Progenitor cell of endocrine pancreas (in vitro differentiated cells): ENCODE measurements at places on chromosomes 7 and 10. TPM values are rescaled to one million over a fixed set of nuclear protein-coding genes. Genes with fewer than 3 reads are reported as not detected.

Gene EIF5AL1
- 0.11 and 0.12 TPM in 2 replicates for total RNA-seq

DNA sequence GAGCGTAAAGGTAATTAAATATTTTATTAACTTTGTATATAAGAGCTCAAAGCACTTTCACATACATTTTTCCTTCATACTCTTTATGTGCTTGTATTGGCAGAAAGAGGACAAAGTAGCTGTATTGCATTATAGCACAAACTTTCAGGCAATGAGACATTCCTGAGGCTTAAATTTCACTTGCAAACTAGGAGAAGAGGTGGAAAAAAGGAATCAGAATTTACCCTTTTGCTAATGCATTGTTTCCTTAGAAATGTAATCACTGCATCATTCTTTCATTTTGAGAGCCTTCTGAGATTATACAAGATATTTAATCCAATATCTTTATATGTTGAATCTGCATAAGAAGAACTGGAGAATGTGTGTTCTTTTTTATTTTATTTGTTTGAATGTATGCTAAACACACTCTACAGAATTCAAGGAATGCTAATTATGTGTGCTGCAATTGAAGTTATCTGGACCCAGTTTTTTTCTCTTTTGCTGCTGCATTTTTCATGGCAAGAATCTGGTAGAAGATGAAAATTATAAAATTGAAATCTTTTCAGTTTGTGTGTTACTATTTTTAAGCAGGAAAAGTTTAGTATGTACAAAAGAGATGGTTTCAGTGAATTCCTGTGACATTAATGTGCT lies 185.1 kb downstream of the NXPH1 start:
- H3K4me1 ChIP-seq = peaks cover 13% of the 10 kb centered on the region
- H3K27me3 ChIP-seq = no peaks in the 10 kb centered on the region
- H3K4me3 ChIP-seq = no peak overlapping the region
- no peaks in the 10 kb centered on the region for H3K36me3 ChIP-seq
- H3K27ac ChIP-seq = no peak overlapping the region

Gene ZP3
- not detected in 2 replicates for total RNA-seq

DNA sequence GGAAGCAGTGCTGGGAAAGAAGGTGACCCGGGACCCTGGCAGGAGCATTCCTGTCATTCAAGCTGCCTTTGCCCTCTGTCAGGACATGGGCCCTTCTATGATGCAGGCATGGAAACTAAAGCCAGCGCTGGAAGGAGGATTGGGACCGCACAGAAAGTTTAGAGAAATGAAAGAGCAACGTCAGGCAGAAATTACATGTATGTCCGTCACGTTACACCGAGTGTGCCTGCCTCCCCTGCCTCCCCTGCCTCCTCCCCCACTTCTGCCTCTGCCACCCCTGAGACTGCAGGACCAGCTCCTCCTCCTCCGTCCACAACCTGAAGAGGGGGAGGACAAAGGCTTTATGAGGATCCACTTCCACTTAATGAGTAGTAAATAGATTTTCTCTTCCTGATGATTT lies 13.9 kb upstream of the PWWP2B start:
- H3K27me3 ChIP-seq = peaks cover 5% of the 10 kb centered on the region
- H3K4me3 ChIP-seq = no peak overlapping the region
- H3K4me1 ChIP-seq = peaks cover 3% of the 10 kb centered on the region

- no peak for DNase-seq
- H3K36me3 ChIP-seq = no peaks in the 10 kb centered on the region
- peaks cover 8% of the 10 kb centered on the region for H3K27me3 ChIP-seq
- H3K4me3 ChIP-seq = no peak overlapping the region
- H3K4me1 ChIP-seq = peaks cover 8% of the 10 kb centered on the region
These were observed 48.4 kb upstream of the HABP2 start for GRCh38 chr10:113504423-113504822.

DNA sequence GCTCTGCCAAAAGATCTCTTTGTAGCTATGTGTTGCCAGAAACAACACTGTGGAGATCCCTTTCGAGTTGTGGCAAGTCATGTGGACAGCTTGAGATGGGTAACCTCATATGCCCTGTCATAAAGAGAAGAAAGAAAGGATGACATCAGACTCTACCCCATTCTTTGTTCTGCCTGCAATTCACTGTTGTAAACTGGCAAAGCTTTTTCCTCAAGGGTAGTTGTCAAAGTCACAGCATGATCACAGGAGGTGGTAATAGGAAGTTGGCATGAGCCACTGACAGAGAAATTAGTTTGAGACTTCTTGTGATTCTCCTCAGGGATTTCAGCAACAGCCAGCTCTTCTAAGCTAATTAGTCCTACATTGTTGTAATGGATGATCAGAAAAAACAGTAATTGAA lies 19.4 kb upstream of the MINDY3 start:
- H3K4me1 ChIP-seq = peaks cover 5% of the 10 kb centered on the region
- no peaks in the 10 kb centered on the region for H3K27me3 ChIP-seq
- no peaks in the 10 kb centered on the region for H3K36me3 ChIP-seq
- H3K27ac ChIP-seq = no peak overlapping the region

Gene ATP6V0A4
- 0.50 and 0.89 TPM in 2 replicates for total RNA-seq

DNA sequence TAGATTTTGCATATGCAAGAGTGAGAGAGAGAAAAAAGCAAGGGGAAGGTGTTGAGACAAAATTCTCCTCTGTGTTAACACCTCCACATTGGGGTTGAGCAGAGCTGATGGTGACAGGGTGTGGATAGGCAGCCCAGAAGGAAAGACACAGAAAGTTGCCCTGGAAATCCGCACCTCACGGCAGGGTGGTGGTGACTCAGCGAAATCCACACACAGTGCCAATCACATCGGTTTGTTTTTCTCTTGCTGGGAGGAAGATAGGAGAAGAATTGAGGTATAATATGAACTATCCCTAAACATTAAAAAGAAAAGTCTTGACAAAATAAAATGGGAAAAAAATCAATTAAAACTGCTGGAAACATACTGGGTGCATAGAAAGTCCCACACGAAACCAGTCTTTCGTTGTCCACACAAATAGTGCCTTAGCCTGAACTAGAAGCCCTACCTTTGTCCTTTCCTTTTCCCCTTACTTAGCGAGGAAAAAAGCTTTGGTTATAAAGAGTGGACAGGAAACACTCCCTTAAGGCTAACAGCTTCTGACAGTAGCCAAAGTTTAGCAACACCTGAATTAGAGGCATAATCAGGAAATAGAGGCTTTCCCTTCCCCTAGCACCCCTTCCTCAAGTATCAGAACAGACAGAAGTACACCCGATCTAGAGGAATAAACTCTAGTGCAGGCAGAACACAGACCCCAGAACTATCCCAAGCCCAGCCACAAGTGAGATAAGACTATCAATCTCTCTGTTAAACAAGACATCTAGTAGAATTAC lies 39.2 kb upstream of the DNAJC1 start:
- no peaks in the 10 kb centered on the region for H3K36me3 ChIP-seq
- H3K27ac ChIP-seq = peak overlapping the region; percentile 84
- DNase-seq = no peak
- no peaks in the 10 kb centered on the region for H3K27me3 ChIP-seq

Gene ZNF727
- not detected in 2 replicates for total RNA-seq

GRCh38 chr10:122474131-122474818 lies 12.9 kb downstream of the HTRA1 start:
- no peak overlapping the region for H3K4me3 ChIP-seq
- H3K27me3 ChIP-seq = peaks cover 31% of the 10 kb centered on the region
- H3K4me1 ChIP-seq = peaks cover 15% of the 10 kb centered on the region
- H3K27ac ChIP-seq = peak overlapping the region; percentile 80
- no peaks in the 10 kb centered on the region for H3K36me3 ChIP-seq

DNA sequence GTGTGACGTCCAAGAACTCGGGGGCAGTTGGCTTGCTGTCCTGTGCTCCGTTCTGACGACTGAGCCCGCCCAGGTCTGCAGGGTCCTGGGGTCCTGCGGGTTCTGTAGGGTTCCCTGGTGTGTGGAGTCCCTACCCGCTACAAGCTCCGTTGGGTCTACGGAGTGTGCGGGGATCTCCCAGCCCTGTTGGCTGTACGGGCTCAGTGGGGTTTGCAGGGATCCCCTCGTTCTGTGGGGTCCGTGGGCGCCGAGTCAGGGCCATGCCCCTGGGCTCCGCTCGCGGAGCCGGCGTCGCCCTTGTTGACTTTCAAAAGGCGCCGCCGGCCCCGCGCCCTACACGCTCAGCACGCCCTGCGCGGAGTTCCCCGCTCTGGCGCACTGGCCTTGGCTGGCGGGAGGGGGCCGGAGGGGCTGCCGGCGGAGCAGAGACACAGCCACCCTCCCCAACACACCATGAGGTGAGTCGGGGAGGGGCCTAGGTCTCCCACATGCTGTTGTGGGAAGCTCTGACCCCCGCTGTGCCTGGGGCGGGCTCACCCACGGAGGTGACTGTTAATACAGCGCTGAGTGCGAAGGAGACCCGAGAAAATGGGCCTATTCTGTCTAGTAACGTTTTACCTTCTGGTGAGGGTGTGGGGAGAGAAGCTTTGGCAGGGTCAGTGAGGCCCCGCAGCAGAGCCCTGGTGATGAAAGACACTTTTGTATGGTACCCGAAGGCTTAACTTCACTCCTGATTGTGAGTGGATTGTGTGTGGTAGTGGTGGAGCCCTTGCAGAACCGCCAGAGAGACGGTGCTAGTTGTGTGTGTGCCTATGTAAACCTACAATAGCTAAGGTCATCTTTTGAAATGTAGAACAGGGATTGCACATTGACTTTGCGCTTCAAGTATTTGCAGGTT lies 8.1 kb downstream of the TASOR2 start:
- peak; percentile 45 for DNase-seq
- H3K4me3 ChIP-seq = peak overlapping the region; percentile 52
- peaks cover 34% of the 10 kb centered on the region for H3K4me1 ChIP-seq
- H3K27ac ChIP-seq = peak overlapping the region; percentile 92

Gene AEBP1
- total RNA-seq = 52.2 and 57.5 TPM in 2 replicates

GRCh38 chr7:1164436-1164835 lies 4.4 kb upstream of the ZFAND2A start:
- H3K4me3 ChIP-seq = no peak overlapping the region
- H3K4me1 ChIP-seq = peaks cover 6% of the 10 kb centered on the region
- DNase-seq = no peak
- H3K36me3 ChIP-seq = no peaks in the 10 kb centered on the region
- peaks cover 1% of the 10 kb centered on the region for H3K27me3 ChIP-seq

- H3K27me3 ChIP-seq = no peaks in the 10 kb centered on the region
- DNase-seq = no peak
- H3K4me1 ChIP-seq = peaks cover 57% of the 10 kb centered on the region
- peaks cover 21% of the 10 kb centered on the region for H3K36me3 ChIP-seq
- peak overlapping the region; percentile 96 for H3K27ac ChIP-seq
These were observed 26.5 kb downstream of the RNF32 start for GRCh38 chr7:156667110-156667426.

Gene CYP3A4
- not detected in 2 replicates for total RNA-seq

GRCh38 chr10:92880233-92880861 lies 32.0 kb downstream of the EXOC6 start:
- no peak overlapping the region for H3K4me3 ChIP-seq
- H3K27ac ChIP-seq = no peak overlapping the region
- no peak for DNase-seq
- H3K36me3 ChIP-seq = no peaks in the 10 kb centered on the region
- H3K4me1 ChIP-seq = peaks cover 5% of the 10 kb centered on the region

- H3K27ac ChIP-seq = no peak overlapping the region
- peaks cover 2% of the 10 kb centered on the region for H3K4me1 ChIP-seq
- no peaks in the 10 kb centered on the region for H3K36me3 ChIP-seq
- H3K27me3 ChIP-seq = peaks cover 8% of the 10 kb centered on the region
- H3K4me3 ChIP-seq = no peak overlapping the region
These were observed 218.2 kb upstream of the KMT2E start for GRCh38 chr7:104795616-104796398.

DNA sequence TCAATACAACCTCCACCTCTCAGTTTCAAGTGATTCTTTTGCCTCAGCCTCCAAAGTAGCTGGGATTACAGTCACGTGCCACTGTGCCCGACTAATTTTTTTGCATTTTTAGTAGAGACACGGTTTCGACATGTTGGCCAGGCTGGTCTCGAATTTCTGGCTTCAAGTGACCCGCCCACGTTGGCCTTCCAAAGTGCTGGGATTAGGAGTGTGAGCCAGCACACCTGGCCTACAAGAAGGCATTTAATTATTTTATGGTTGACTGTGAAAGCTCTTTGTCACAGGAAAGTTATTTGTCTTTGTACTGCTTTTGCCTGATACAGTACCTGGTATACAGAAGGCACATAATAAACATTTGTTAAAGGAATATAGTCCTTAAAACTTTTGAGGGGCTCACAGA lies 12.9 kb downstream of the MYOZ1 start:
- no peak overlapping the region for H3K27ac ChIP-seq
- peaks cover 7% of the 10 kb centered on the region for H3K4me1 ChIP-seq
- no peaks in the 10 kb centered on the region for H3K27me3 ChIP-seq
- H3K4me3 ChIP-seq = no peak overlapping the region
- no peaks in the 10 kb centered on the region for H3K36me3 ChIP-seq

Gene LANCL2
- 21.0 and 21.6 TPM in 2 replicates for total RNA-seq

Gene MAPK8
- total RNA-seq = 69.7 and 73.4 TPM in 2 replicates

Gene MMP21
- total RNA-seq = not detected in 2 replicates

DNA sequence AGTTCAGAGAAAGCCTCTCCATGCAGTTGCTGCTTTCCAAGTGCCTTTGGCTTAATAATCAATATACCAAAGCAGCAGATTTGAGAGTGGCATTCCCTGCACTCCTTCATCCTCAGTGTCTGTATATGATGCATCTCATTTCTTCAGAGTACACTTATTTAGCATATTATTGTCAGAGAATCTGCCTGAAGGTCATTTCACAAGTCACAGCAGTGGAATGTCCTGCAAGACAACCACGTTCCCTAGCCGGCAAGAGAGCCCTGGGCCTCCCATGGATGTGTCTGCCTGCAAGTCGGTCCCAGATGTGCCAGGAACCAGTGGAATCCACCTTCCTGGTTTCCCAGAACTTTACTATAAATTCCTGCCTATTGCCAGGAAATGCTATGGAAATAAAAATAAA lies 289.4 kb upstream of the IGFBP3 start:
- DNase-seq = no peak
- H3K4me1 ChIP-seq = peaks cover 14% of the 10 kb centered on the region
- no peaks in the 10 kb centered on the region for H3K36me3 ChIP-seq
- H3K4me3 ChIP-seq = no peak overlapping the region
- H3K27me3 ChIP-seq = no peaks in the 10 kb centered on the region

Gene MYOF
- 25.5 and 35.2 TPM in 2 replicates for total RNA-seq

Gene OPN1SW
- total RNA-seq = not detected in 2 replicates

DNA sequence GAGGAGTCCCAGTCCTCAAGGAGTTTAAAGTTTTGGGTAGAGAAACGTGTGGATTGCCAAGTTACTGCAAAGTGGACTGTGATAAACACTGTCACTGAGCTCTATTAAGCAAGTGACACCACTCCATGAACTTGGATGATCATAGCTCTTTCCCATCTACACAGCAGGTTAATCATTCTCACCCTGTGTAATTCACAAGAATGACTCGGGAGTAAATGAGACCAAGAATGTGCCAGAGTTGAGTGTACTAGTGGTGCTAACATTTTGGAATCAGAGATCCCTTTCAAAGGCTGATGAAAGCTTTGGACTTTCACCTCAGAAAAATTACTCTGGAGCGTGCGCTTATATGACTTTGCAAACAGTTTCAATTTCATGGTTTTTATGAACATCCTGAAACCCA lies 80.8 kb downstream of the RBM20 start:
- H3K27me3 ChIP-seq = peaks cover 13% of the 10 kb centered on the region
- H3K4me1 ChIP-seq = peaks cover 5% of the 10 kb centered on the region
- DNase-seq = no peak
- H3K27ac ChIP-seq = no peak overlapping the region
- H3K36me3 ChIP-seq = no peaks in the 10 kb centered on the region
